ENCODE measurements at places on chromosomes 11 and 22. TPM values are rescaled to one million over a fixed set of nuclear protein-coding genes. Genes with fewer than 3 reads are reported as not detected.

GGT1 gene
- 2.3 TPM for total RNA-seq

BTBD18 gene
- not detected for total RNA-seq

MICAL3 gene
- total RNA-seq, result 62.1 TPM

DNA sequence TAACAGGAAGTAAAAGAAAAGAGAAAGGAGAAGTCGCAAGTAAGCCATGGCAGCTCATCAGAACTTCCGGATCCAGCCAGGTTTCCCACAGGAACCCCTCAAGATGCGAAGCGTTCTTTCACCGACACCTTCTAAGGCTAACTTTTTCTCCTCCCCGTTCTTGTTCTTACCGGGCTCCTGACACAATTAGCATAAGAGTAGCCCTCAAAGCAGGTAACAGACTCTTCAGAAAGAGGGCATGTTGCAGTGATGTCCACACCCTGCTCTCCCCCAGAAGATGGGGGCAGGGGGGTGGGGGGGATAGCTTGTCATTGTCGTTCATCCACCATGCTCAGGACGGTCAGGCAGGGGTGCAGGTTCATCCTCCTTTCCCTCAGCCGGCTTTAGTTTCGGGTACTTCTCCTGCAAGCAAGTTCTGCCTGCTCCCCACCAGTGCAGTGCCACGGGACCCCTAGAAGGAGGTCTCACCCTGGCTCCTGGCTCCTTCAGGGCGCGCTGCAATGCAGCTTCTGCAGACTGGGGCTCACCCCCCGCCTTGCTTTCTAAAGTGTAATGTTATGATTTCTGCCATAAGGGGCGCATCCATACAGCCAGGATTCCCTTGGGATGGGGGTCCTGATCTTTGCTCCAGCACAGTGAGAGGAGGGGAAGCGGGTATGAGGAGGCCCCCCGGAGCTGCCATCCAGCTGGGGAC, 2.3 kb downstream of the OPCML start:
- H3K36me3 ChIP-seq, result no peaks in the 10 kb centered on the region
- no peak overlapping the region for H3K27ac ChIP-seq
- peaks cover 46% of the 10 kb centered on the region for H3K4me1 ChIP-seq
- H3K4me3 ChIP-seq, result peak overlapping the region; percentile 47
- DNase-seq, result no peak

GRCh38 chr11:109745996-109746625, 324.1 kb downstream of the C11orf87 start:
- no peaks in the 10 kb centered on the region for H3K27me3 ChIP-seq
- H3K36me3 ChIP-seq, result no peaks in the 10 kb centered on the region
- DNase-seq, result no peak
- no peaks in the 10 kb centered on the region for H3K4me1 ChIP-seq
- H3K4me3 ChIP-seq, result no peak overlapping the region

- no peaks in the 10 kb centered on the region for H3K4me1 ChIP-seq
- no peak overlapping the region for H3K27ac ChIP-seq
- no peak for DNase-seq
These were observed 3.8 kb downstream of the MUC5AC start for GRCh38 chr11:1161410-1162137.
